ENCODE measurements at places on chromosomes 16 and 17. TPM values are rescaled to one million over a fixed set of nuclear protein-coding genes. Genes with fewer than 3 reads are reported as not detected.

DNA sequence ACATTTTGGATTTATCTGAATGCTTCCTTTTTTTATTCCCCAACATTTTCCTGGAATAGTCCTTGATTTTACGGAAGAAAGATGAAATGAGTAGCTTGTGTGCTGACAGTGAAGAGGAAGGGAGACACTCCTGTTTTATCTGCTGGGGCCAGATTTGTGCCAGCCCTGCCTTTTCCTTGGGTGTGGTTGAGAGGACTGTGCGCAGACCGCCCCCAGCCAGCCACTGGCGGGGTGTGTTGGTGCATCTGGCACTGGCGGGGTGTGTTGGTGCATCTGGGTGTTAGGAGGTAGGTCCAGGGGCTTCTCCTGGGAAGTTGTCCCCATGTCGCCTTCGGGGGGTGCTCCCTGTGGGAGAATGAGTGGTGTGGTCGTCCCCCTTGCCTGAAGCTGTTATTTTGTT lies 39.5 kb downstream of the RAP1GAP2 start:
- H3K4me1 ChIP-seq: no peaks in the 10 kb centered on the region
- no peak overlapping the region for H3K4me3 ChIP-seq
- DNase-seq: no peak
- no peaks in the 10 kb centered on the region for H3K27me3 ChIP-seq

DNA sequence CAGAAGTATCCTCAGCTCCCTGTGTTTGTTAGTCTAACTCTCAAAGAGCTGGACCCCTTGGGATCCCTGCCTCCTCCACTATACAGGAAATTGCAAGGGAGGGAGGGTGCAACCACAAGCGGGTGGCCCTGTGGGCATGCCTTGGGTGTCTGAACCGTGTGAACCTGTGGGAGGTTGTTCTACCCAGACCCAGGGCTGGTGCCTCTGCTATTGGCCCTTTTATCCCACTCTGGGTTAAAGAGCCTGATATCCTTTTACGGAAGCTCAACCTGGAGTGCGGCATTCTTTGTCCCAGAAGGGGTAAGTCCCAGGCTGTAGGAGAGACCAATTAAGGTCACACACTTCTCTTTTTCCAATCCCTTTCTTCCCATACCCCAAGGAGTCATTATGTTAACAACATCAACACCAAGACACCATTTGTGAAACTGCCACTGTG lies 53.4 kb downstream of the ARSG start:
- H3K36me3 ChIP-seq: peaks cover 39% of the 10 kb centered on the region
- H3K27ac ChIP-seq: no peak overlapping the region
- no peaks in the 10 kb centered on the region for H3K27me3 ChIP-seq
- H3K4me3 ChIP-seq: no peak overlapping the region
- no peak for DNase-seq

GRCh38 chr17:40848583-40849235 lies 18.3 kb downstream of the KRT12 start:
- no peaks in the 10 kb centered on the region for H3K4me1 ChIP-seq
- no peak overlapping the region for H3K27ac ChIP-seq
- no peak for DNase-seq
- H3K27me3 ChIP-seq: no peaks in the 10 kb centered on the region

GRCh38 chr16:3356118-3356517 lies 429 bp downstream of the OR2C1 start:
- H3K36me3 ChIP-seq: no peaks in the 10 kb centered on the region
- H3K27ac ChIP-seq: no peak overlapping the region
- H3K27me3 ChIP-seq: no peaks in the 10 kb centered on the region
- DNase-seq: no peak

DNA sequence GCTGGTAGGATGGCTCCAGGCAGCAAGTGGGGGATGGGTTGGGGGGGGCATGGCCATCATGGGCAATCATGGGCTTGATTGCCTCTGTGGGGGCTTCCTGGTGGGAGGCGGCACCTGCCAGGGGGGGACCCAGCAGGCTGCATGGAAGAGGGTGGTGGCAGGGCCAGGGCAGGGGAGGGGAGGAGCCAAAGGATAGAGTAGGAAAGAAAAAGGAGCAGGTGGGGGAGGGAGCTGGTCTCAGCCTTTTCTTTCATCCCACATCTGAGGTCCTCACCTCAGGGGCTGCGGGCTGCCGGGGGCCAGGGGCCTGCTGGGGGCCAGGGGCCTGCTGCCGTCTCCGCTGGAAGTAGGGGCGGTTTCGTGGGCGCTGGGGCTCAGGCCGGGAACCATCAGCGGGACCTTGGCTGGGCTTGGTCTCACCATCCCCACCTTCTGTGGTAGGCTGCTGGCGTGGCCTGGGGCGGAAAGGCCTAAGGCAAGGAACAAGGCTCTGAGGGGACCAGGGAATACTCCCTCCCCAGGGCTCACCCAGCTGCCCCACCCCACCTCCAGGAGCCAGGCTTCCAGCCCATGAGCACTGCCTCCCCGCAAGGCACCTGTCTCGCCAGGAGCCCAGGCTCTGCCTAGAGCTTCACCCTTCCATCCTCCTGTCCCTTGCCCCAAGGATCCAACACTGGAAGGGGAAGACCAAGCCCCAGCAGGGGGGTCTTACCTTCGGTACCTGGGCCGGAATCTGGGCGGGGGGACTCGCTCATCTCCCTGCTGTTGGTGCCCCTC lies 5.0 kb downstream of the YBX2 start:
- H3K4me1 ChIP-seq: no peaks in the 10 kb centered on the region
- H3K27ac ChIP-seq: no peak overlapping the region
- peaks cover 77% of the 10 kb centered on the region for H3K27me3 ChIP-seq
- no peak overlapping the region for H3K4me3 ChIP-seq
- H3K36me3 ChIP-seq: no peaks in the 10 kb centered on the region
- DNase-seq: no peak

GRCh38 chr17:49022391-49022941 lies 25.3 kb downstream of the IGF2BP1 start:
- no peak overlapping the region for H3K27ac ChIP-seq
- DNase-seq: no peak
- no peaks in the 10 kb centered on the region for H3K4me1 ChIP-seq
- H3K4me3 ChIP-seq: no peak overlapping the region
- H3K27me3 ChIP-seq: peaks cover 31% of the 10 kb centered on the region
- H3K36me3 ChIP-seq: no peaks in the 10 kb centered on the region

GRCh38 chr17:39800540-39800939 lies 62.8 kb downstream of the GRB7 start:
- H3K36me3 ChIP-seq: no peaks in the 10 kb centered on the region
- H3K4me1 ChIP-seq: no peaks in the 10 kb centered on the region

DNA sequence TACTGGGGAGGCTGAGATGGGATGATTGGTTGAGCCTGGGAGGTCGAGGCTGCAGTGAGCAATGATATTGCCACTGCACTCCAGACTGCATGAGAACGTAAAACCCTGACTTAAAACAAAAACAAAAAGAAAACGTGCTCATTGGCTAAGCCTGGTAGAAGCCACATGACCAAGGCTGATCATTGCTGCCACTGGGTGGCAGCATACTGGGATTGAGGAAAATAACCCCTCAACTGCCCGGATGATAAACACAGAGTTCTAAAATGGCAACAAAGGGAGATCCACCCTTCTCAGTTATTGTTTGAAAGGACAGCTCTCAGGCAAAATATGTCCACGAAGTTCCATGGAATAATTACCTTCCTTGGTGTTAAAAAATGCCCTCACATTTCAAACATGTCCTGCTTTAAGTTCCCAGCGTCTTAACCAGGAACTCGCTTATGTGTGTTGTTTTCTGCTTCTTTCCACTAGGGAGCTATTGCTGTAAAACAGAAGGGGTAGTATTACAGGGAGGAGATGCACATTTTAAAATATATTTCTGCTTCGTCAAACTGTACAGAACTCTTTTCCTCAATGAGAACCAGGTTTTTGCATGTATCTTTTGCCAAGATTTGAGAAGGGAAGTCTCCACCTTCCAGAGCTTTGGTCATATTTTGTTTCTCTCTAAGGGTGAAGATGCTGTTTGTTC lies 675.3 kb downstream of the MAF start:
- no peaks in the 10 kb centered on the region for H3K4me1 ChIP-seq
- H3K27me3 ChIP-seq: no peaks in the 10 kb centered on the region
- H3K36me3 ChIP-seq: no peaks in the 10 kb centered on the region
- H3K27ac ChIP-seq: no peak overlapping the region
- no peak overlapping the region for H3K4me3 ChIP-seq

Gene TMEM235
- total RNA-seq: not detected

Gene PAGR1
- total RNA-seq: 63.6 TPM

Gene KCNJ12
- total RNA-seq: 2.4 TPM

Gene ACSM3
- 1.3 TPM for total RNA-seq
